Thoracic aorta (tissue), 2 donors: ENCODE measurements at places on chromosomes 7 and 10. TPM values are rescaled to one million over a fixed set of nuclear protein-coding genes. Genes with fewer than 3 reads are reported as not detected.

The SPACDR gene
- not detected for total RNA-seq

The SEMA3D gene
- total RNA-seq: 18.5 TPM

The LIPK gene
- not detected for total RNA-seq

The CCDC7 gene
- 35.6 TPM for total RNA-seq

The FMC1 gene
- 7.9 TPM for total RNA-seq

The FAM237B gene
- not detected for total RNA-seq

The CSGALNACT2 gene
- 35.9 TPM for total RNA-seq

The OPALIN gene
- total RNA-seq: not detected
